Stimulated activated CD4-positive, alpha-beta T cell treated with anti-CD3 and anti-CD28 coated beads, Interleukin-4, amount 100 ng/mL, for 1 hour (primary cell): ENCODE measurements at places on chromosomes 5 and 9.

DNA sequence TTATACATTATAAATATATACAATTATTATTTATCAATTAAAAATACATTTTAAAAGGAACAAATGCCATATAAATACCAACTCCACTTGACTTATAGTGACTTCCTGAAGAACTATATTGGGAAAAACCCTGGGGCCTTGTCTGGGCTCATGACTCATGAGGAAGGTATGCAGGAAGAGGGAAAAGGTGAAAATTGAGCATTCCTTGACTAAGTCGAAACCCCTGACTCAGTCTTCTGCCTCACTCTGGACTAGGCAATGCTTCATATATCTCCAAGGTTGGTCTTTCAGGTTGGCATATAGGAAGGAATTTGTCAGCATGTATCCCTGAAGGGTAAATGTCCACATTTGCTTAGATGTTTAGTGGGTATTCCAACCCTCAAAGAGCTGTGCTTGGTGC, 78.5 kb downstream of the SH3TC2 start:
- DNase-seq: no peak

DNA sequence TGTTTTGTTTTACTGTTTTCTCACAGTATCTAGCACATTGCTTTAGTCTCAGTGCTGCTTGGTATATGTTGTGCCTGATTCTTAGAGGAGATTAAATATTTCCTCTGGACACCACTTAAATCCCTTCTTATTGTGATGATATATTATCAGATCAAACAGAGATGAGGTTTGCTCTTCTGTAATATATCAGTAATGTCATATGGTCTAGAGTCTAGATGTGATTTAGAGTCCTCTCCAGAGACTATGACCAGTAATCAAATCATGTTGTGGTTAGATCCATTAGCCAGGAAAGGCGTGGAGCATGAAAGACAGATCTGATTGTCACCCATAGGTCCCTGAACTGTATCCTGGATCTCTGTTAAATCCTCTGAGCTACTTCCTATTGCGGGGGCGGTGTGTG, 24.4 kb downstream of the CAMK4 start:
- DNase-seq: no peak

GRCh38 chr9:109721001-109721400, 59.0 kb upstream of the PALM2AKAP2 start:
- no peak for DNase-seq

GRCh38 chr9:136273244-136273865, 27.7 kb upstream of the QSOX2 start:
- no peak for DNase-seq

- DNase-seq: no peak
Observed at GRCh38 chr5:149808264-149808982, 78.3 kb downstream of the PPARGC1B start.

DNA sequence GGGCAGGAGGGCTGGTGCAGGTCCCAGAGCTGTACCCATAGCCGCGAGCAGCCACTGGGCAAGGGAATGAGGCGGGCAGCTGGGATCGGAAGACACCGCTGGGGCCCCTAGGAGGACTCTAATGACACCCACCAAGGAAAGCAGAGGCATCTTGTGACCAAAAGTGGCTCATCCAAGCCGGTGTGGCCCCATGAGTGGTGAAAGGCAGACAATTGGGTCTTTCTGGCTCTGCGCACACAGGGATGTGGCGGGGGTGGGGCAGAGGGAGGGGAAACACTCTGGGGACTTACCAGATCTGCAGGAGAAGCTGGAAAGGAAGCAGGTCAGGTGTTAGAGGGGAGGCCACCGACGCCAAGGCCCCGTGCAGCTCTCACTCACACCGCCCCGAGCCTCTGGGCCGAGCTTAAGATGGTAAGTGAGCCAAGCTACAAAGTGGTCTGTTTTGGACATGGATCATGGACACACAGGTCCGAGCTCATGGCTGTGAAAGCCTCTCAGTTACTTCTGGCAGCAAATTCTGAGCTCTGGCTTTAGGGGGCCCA, 42.3 kb upstream of the SARDH start:
- no peak for DNase-seq

DNA sequence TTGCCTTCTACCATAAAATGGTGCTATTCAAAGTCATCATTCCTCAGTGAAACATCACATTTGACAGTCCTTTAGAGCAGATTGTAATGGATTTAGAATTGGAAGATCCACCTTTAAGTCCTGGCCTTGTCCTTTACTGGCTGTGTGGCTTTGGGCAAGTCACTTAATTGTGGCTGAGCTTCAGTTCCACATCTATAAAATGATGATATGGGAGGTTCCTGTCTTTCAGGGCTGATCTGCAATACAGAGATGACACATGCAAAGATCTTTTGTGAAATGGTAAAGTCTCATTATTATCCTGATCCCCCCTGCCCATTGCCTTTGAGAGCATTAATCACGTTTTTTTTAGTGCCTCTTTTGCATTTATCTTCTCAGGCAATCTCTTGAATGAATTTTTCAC, 58.2 kb downstream of the ZFAND5 start:
- no peak for DNase-seq

GRCh38 chr5:169641253-169641652, 4.2 kb downstream of the DOCK2 start:
- DNase-seq: no peak

GRCh38 chr5:3389471-3390026, 206.1 kb upstream of the IRX1 start:
- no peak for DNase-seq

- DNase-seq: no peak
Observed at GRCh38 chr5:178214160-178214803, 9.9 kb downstream of the HNRNPAB start.

DNA sequence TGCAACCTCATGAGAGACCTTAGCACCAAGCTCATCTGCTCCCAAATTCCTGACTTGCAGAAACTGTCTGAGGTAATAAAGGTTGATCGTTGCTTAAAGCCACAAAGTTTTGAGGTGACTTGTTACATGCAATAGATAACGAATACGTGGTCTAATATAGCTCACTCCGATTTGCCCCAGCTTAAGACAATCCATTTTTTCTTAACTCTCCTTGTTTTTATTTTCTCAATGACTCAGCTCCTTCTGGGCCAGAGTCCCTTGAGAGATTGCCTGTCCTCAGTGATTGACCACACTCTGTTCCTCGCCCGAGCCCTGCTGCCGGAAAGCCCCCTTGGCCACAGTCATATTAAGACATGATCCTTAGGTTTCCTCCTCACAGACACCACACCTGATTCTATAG, 63.7 kb upstream of the FANCC start:
- DNase-seq: no peak

GRCh38 chr5:139901251-139901575, 105.6 kb downstream of the PSD2 start:
- DNase-seq: no peak

DNA sequence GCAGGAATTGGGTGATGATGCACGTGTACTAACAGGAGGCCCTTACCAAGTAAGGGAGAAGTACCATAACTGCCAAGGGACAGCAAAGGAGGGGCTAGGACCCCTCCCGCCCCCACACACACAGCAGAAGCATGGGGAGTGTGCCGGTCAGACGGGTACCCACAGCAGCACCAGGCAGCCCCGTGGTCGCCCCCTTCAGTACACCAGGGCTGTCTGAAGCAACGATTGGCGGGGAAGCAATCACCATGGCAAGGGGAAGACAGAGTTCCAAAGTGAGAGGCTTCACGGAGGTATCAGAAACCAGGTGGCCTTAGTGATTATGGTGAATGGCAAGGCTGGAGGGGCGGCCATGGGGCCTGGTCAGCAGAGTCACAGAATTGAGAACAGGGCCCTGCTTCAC, 72.2 kb downstream of the CAMSAP1 start:
- no peak for DNase-seq

DNA sequence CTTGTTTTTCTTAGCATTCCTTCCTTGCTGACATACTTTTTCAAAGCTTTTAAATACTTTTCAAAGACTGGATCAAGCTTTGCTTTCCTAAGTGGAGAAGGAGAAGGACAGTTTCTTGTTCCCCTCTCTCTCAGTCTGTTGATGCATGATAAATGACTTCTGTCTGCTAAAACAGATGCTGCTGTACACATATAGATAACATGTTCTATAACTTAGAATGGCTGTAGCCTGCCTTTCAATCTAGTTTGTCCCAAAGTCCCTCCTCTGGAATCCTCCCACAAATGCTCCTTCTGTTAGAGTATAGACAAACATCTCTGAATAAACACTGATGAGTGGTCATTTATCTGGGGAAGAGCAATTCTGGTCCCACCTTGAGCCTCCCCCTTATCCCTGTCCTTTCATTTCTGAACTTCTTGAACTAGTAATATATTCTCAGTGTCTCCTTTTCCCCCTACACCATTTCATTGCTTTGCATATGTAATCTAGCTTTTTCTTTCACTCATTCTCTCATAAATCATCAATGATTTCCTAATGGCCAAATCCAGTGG, 5.4 kb upstream of the HEMGN start:
- DNase-seq: no peak

DNA sequence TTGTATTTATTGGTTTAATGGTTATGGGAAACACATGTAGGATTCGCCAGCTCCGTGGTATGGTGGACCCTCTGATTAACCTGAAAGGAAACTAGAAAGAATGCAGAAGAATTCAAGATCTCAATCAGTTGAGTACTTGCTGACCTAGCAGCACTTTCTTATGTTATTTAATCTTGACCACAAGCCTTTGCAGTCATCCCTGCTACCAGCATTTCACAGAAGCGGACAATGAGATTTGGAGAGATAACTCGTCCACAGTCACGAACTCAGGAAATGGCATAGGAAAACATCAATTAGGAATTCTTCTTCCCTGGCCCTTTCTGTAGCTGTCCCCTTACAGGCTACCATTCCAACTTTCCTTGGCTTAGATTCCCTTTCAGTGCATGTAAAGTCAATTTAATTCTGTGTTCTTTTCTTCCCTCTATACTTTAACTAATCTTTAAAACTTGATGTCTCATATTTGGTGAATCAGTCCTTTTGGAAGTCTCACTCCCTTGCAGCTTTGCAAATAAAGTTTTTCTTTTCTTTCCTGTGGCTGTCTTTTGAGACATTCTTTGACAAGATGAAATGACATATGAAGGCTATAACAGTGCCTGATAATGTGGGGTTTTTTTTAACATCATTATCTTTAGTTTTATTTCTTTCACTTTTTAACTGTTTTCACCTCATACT, 1.3 kb upstream of the SLC44A1 start:
- DNase-seq: no peak

DNA sequence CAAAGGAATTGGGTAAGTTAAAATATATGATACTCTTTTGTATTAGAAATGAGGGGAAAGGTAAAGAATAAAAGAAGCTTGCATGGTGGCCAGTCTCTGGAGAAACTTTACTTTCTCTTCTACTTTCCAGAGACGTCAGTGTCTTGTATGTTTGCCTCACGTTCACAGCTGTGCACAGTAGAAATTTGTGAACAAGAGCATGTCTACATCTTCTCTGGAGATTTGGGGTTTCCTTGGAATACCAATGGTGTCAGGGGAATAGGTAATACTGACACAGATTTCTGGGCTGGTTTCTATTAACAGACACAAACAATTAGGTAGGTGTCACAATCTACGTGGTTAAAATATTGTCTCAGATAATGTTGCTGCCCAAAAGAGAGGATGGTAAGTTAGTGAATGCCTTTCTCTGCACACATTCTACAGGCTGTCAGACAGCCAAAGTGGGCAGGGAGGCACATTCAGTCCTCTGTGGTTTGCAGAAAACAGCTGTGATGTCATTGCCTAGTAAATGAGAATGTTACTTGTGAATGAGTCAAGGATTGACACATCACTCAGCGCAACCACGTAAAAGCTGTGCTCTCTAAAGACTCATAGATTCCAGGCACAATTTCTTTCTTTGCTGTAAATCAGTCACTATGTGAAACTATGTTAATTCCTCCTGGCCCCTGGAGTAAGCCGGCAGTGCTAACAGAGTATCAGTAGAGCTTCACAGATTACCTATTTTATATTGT, 397.1 kb downstream of the MAN2A1 start:
- DNase-seq: peak; percentile 37

DNA sequence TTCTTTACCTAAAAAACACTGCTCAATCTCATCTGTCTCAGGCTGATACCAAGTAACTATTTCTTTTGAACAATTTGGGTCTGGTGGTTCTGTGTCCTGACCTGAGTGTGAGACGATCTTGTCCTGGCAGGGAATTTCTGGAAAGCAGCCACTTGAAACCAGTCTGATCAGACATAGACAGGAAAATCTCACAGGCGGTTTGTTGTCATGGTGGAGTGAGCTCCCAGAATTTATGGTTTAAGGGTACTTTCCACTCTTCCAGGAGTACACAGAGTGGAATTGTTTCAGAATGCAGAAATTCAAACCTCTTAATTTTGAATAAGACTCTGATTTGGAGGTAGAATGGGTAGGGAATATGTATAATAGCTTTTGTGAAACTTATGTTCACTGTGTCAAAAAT, 268.2 kb downstream of the ISL1 start:
- no peak for DNase-seq

- no peak for DNase-seq
Observed at GRCh38 chr9:98491828-98492227, 216.9 kb downstream of the GABBR2 start.

GRCh38 chr5:136055612-136056309, 27.0 kb downstream of the TGFBI start:
- no peak for DNase-seq

DNA sequence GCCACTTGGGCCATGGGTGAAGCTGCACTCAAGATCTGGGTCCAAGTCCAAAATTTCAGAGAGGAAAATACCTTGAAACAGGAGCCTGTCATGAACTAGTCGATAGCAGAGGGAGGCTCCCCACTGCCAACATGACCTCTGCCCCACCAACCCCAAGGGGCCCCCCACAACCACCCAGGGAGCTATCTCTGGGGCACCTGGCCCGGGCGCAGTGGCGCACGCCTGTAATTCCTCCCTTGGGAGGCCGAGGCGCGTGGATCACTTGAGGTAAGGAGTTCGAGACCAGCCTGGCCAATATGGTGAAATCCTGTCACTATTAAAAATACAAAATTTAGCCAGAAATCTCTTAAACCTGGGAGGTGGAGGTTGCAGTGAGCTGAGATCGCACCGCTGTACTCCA, 20.1 kb upstream of the HMCN2 start:
- DNase-seq: no peak

- DNase-seq: no peak
Observed at GRCh38 chr9:84755380-84755779, 85.9 kb downstream of the NTRK2 start.

GRCh38 chr9:129762985-129763926, 10.4 kb upstream of the PTGES start:
- DNase-seq: no peak

- no peak for DNase-seq
Observed at GRCh38 chr9:134366223-134367031, 40.2 kb downstream of the RXRA start.

DNA sequence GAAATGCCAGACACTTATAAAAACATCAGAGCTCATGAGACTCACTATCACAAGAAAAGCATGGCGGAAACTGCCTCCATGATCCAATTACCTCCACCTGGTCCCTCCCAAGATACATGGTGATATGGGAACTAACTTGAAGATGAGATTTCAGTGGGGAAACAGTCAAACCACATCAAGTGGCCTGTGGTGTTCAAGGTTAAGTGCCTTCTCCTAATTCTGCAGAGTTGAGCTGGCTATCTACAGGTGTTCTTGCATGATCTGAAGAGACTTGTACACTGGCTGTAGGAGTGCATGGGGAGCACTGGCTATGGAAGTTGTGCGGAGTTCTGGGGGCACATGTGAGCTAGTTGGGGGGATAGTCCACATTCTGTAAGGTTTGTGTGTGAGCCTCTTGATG, 34.0 kb upstream of the CKS2 start:
- DNase-seq: no peak

- DNase-seq: no peak
Observed at GRCh38 chr5:9283473-9283872, 262.4 kb downstream of the SEMA5A start.
